ENCODE measurements at places on chromosomes 11 and 22. TPM values are rescaled to one million over a fixed set of nuclear protein-coding genes. Genes with fewer than 3 reads are reported as not detected.

GDPD4 gene
- polyA plus RNA-seq, result not detected

GRCh38 chr22:47301820-47302475 is 539.5 kb downstream of the TBC1D22A start:
- H3K27me3 ChIP-seq, result no peaks in the 10 kb centered on the region
- no peak for DNase-seq
- no peak overlapping the region for H3K4me3 ChIP-seq
- no peaks in the 10 kb centered on the region for H3K4me1 ChIP-seq
- no peak overlapping the region for H3K27ac ChIP-seq

GRCh38 chr11:44597358-44598012 is 32.0 kb downstream of the CD82 start:
- no peaks in the 10 kb centered on the region for H3K36me3 ChIP-seq
- no peaks in the 10 kb centered on the region for H3K27me3 ChIP-seq

- no peaks in the 10 kb centered on the region for H3K36me3 ChIP-seq
- H3K4me1 ChIP-seq, result no peaks in the 10 kb centered on the region
- H3K4me3 ChIP-seq, result no peak overlapping the region
- no peaks in the 10 kb centered on the region for H3K27me3 ChIP-seq
Observed at GRCh38 chr11:117913736-117914397, 15.3 kb downstream of the TMPRSS13 start.

GRCh38 chr11:61507012-61507768 is 1.4 kb upstream of the LRRC10B start:
- no peaks in the 10 kb centered on the region for H3K36me3 ChIP-seq
- H3K4me1 ChIP-seq, result peaks cover 6% of the 10 kb centered on the region
- DNase-seq, result no peak
- H3K27me3 ChIP-seq, result peaks cover 7% of the 10 kb centered on the region
- no peak overlapping the region for H3K4me3 ChIP-seq

DNA sequence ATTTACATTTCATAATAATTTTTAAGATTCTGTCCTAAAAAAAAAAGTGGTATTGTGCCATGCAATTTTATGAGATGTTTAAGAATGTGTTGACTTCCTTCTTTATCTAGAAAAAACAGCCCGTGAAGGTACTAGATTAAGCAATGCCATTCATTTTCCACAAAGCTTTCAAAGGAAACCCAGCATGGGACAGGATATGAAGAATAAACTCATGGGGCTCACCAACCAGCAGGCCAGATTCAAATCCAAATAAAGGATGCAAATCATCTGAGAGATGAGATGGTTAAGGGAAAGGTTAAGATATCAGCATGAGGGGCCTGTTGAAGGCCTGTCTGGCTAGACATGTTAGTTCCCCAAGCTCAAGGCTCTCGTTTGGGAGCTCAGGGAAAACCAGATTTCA is 199.1 kb downstream of the SWAP70 start:
- H3K27me3 ChIP-seq, result no peaks in the 10 kb centered on the region
- no peaks in the 10 kb centered on the region for H3K36me3 ChIP-seq
- no peak overlapping the region for H3K4me3 ChIP-seq
- peaks cover 6% of the 10 kb centered on the region for H3K4me1 ChIP-seq
- no peak for DNase-seq

DNA sequence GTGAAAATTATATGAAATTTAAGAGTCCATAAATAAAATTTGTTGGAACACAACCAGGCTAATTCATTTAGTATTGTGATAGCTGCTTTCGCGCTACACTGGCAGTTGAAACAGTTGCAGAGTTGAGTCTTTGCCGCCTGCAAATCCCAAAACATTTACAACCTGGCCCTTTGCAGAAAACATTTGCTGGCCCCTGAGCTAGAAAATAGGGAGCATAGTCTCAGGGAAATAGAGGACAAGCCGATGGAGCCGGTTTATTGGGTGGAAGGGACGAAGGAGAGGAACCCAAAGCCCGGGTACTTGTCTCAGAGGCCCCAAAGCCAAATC is 527 bp upstream of the SAC3D1 start:
- H3K4me1 ChIP-seq, result peaks cover 3% of the 10 kb centered on the region
- no peak for DNase-seq
- H3K36me3 ChIP-seq, result peaks cover 13% of the 10 kb centered on the region
- H3K27ac ChIP-seq, result peak overlapping the region; percentile 71
- H3K27me3 ChIP-seq, result no peaks in the 10 kb centered on the region

ZFTA gene
- 10.8 TPM for polyA plus RNA-seq

PRODH gene
- 8.2 TPM for polyA plus RNA-seq

OR52I2 gene
- not detected for polyA plus RNA-seq

SCGB1A1 gene
- polyA plus RNA-seq, result not detected

MUC2 gene
- polyA plus RNA-seq, result not detected

DNA sequence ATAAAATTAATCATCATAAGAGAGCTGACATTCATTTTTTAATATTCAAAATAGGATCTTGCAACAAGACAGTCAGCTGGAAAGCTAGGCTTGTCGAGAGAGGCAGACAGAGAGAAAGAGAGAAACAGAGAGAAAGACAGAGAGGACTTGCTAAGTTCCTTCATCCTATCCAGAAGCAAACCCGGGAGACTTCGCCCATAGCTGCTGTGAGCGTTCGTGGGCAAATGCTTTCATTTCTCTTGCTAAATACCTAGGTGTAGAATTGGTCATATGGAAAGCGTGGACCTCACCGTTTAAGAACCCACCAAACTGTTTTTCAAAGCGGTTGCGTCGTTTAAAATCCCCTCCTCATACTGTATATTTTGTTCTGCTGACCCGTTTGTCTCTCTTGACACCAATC is 25.3 kb upstream of the KRTAP5-6 start:
- H3K4me3 ChIP-seq, result no peak overlapping the region
- no peak overlapping the region for H3K27ac ChIP-seq
- DNase-seq, result no peak
- peaks cover 3% of the 10 kb centered on the region for H3K4me1 ChIP-seq
- H3K27me3 ChIP-seq, result no peaks in the 10 kb centered on the region

ENTHD1 gene
- polyA plus RNA-seq, result not detected

GRCh38 chr11:68598816-68599653 is 85.3 kb upstream of the GAL start:
- H3K27me3 ChIP-seq, result no peaks in the 10 kb centered on the region
- H3K4me1 ChIP-seq, result no peaks in the 10 kb centered on the region
- no peak overlapping the region for H3K4me3 ChIP-seq
- no peak overlapping the region for H3K27ac ChIP-seq

TSGA10IP gene
- not detected for polyA plus RNA-seq

GRCh38 chr22:23182309-23183060 is 2.2 kb downstream of the BCR start:
- peak; percentile 72 for DNase-seq
- peaks cover 39% of the 10 kb centered on the region for H3K4me1 ChIP-seq
- H3K36me3 ChIP-seq, result no peaks in the 10 kb centered on the region

All from kidney (tissue), 22 donors.